ENCODE measurements at places on chromosomes 1 and 21. TPM values are rescaled to one million over a fixed set of nuclear protein-coding genes. Genes with fewer than 3 reads are reported as not detected.

Gene GRIK3
- not detected for total RNA-seq

Gene NBPF6
- total RNA-seq = not detected

Gene KRTAP21-2
- total RNA-seq = not detected

Gene KRTAP7-1
- total RNA-seq = not detected

Gene LENEP
- total RNA-seq = 0.18 TPM

Gene FNDC7
- total RNA-seq = not detected

Gene TDRD5
- not detected for total RNA-seq

DNA sequence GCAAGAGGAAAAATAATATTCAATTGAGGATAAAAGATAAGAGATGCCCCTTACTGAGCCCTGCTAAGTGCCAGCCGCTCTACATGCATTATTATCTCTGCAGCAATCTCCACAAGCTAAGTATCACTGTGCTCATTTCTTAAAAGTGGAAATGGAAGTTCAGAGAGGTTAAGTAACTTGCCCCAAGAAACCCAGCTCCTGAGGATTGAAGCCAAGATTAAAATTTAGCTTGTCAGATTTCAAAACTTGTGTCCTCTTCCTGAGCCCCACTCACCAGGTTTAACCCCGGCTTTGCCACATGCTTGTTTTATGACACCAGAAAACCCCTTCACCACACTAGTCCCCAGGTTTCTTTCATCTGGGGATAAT lies 11.2 kb upstream of the PAX7 start:
- DNase-seq = no peak

GRCh38 chr1:152309955-152310354 lies 15.1 kb downstream of the FLG start:
- DNase-seq = no peak

GRCh38 chr1:114453361-114453784 lies 57.6 kb downstream of the TRIM33 start:
- DNase-seq = no peak

DNA sequence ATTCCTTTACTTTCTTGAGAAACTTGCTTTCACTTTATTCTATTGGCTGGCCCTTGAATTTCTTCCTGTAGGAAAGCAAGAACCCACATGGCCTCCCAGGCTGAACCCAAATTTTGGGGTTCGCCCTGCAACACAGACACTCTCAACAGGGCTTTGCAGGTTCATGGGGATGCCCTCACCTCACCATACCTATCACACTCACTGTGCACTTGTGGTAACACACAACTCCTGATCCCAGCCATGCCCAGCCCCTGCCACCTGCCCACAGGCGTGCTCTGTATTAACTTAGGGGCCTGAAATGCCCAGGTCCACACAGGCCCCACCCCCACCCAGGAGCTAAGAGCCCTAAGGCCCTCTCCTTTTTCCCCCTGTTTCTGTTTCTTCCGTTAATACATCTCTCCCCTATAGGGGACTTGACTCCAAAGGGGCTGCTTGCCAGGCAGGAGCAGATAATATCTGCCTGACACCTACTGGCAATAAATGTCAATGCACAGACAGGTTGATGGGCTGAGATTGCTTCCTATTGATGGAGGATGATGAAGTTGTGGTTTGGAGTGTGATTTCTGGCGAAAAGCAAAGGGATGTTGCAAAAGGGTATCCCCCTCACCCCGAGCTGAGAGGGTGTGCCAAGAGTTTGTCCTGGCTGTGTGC lies 171.5 kb downstream of the AJAP1 start:
- DNase-seq = peak; percentile 2

- no peak for DNase-seq
Observed at GRCh38 chr1:27428316-27429028, 36.0 kb downstream of the GPR3 start.

GRCh38 chr1:233439721-233440120 lies 112.2 kb downstream of the MAP3K21 start:
- DNase-seq = no peak

DNA sequence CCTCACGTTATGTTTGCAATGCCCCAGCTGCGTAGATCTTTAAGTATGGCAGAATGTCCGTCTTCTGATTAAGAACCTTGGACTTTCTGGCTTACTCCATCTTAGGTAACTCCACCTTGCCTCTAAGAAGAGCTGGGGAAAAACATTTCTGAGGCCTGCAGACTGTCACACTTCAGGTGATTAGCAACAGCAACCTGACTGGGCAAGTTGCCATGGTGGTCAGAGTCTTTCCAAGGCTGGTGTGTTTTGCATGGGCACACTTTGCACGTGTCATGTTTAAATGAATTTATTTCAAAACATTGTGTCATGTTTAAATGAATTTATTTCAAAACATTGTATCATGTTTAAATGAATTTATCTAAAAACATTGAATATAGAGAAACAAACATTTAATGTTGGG lies 811 bp downstream of the KPRP start:
- DNase-seq = no peak

GRCh38 chr1:179327196-179327595 lies 33.6 kb downstream of the SOAT1 start:
- DNase-seq = no peak

Measured in HT-29 (cell line).